ENCODE measurements at places on chromosomes 11 and 22.

DNA sequence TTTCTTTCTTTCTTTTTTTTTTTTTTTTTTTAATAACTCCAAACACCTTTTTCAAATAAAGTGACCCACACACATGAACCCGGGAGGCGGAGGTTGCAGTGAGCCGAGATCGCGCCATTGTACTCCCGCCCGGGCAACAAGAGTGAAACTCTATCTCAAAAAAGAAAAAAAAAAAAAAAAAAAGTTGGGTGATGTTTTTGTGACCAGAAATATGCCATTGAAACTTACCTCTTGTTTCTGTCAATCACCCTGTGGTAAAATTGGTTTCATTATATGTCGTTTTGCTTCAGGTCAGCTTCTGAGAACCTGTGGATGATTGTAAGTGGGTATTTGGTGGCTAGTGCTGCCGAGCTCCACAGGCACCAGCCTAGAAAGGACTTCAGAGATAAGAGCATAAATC lies 238.8 kb downstream of the TBC1D22A start:
- peak; percentile 21 for DNase-seq

GRCh38 chr11:9639099-9639498 lies 24.8 kb upstream of the SWAP70 start:
- DNase-seq, result no peak

GRCh38 chr11:46290598-46291309 lies 13.3 kb downstream of the CREB3L1 start:
- DNase-seq, result no peak

GRCh38 chr11:71120471-71120896 lies 131.9 kb downstream of the SHANK2 start:
- DNase-seq, result no peak

- no peak for DNase-seq
These were observed 83.3 kb downstream of the BARX2 start for GRCh38 chr11:129458756-129459535.

- no peak for DNase-seq
These were observed 18.5 kb downstream of the FBLN1 start for GRCh38 chr22:45521178-45521577.

- peak; percentile 57 for DNase-seq
These were observed 34.1 kb downstream of the LIF start for GRCh38 chr22:30212363-30212995.

- DNase-seq, result no peak
These were observed at the start of gene F2 for GRCh38 chr11:46719048-46719542. TSS of gene F2 (plus strand) at chr11:46719213. CDS start at chr11:46719236, 23 bp downstream.

- DNase-seq, result no peak
These were observed 511.1 kb downstream of the TMEM135 start for GRCh38 chr11:87548797-87549196.

GRCh38 chr22:39379756-39380730 lies 19.5 kb upstream of the TAB1 start:
- no peak for DNase-seq

DNA sequence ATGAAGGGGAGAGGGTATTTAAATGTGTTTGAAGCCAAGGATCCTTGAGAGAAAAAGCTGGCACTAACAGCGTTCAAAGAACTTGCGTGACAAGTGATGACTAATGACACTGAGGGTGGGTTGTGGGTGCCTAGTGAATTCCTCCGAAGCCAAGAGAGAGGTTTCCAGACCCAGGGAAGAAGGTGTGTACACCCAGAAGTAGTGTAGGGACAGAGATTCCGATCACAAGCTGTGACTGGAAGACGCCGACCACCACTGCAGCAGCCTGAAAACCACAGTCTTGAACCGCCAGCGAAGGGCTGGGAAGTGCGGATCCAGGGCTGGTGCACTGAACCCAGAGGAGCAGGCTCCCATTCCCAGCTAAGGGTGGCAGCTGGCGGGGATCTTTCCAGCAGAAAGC lies 9.5 kb downstream of the PPARA start:
- DNase-seq, result no peak

GRCh38 chr11:44916801-44917385 lies 33.8 kb downstream of the TP53I11 start:
- DNase-seq, result no peak

- DNase-seq, result no peak
These were observed 319.2 kb upstream of the API5 start for GRCh38 chr11:42992594-42992993.

- DNase-seq, result peak; percentile 88
These were observed at the start of gene FERMT3 for GRCh38 chr11:64206457-64207255. TSS of gene FERMT3 (plus strand) at chr11:64206721. CDS start at chr11:64207365, 644 bp downstream.

- no peak for DNase-seq
These were observed 481.4 kb downstream of the ETS1 start for GRCh38 chr11:128105950-128106349.

- no peak for DNase-seq
These were observed 88.1 kb downstream of the TP53I11 start for GRCh38 chr11:44862558-44863101.

DNA sequence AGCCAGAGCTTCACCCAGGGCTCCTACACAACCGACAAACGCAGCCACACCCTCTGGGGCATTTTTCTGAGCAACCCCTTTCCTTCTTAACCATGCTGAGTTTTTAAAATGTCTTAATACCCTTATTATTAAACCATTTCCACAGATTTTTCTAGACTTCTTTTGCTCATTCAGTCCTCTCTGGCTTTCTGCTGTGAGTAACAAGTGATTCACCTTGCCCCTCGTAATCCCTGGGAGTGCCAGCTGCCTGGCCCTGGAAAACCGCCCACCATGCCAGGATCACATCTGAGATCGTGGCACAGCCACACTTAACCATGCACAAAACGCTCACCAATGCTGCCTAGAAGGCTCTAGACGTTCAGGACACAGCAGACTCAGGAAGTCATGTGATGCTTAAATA lies 25.4 kb downstream of the YPEL1 start:
- no peak for DNase-seq

DNA sequence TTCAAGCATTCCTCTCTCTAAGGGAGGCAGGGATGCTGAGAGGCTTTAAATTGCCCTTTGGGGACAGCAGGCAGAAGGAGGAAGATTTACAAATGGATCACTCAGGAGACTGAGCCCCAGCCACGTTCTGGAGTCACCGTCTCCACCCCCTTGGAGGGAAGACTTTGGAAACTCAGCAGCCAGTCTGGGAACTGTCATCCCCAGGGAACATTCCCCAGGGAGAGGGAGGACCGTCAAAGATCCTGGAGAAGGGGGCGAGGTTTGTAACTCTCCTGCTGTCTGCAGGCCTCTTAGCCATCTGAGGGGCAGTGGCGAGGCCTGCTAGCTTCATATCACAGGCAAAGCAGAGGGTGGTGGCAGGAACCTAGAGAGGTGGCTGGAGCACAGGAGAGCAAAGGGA lies 56.1 kb upstream of the SLC22A12 start:
- no peak for DNase-seq

DNA sequence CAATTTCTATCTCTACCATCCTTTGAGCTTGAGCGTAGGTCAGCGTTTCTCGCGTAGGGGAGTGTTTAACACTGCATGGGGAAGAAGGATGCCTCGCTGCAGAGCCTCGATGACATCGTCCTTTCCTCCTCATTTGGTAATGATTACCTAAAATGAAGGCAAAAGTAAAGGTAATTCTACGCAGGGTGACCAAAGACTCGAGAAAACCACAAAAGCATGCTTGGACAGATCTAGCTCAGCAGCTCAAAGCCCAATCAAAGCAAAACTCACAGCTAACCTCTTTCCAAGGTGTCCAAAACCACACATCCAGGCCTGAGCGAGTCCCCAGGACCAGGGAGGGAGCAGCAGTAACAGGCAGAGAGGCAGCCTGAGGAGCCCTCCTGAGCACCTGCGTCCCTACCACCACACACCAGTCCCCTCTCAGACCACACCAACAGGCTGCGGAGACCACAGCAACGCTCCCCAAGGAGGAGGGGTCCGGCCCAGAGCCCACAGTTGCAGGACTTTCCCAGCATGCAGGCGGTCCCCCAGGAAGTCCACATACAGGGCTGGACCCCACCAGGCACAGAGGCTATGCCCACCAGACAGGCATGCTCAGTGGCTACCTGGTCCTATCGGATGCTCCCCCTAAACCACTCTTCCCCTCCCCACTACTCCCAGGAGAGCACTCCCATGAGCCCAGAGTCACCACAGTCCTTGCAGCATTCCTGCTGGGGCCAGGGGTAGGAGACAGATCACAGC lies 3.3 kb downstream of the BRD1 start:
- no peak for DNase-seq

GRCh38 chr22:39959640-39960447 lies at the start of gene TMA7B:
TSS of gene TMA7B (plus strand) at chr22:39960397. CDS start at chr22:39964375, 3,978 bp downstream.
- peak; percentile 58 for DNase-seq

DNA sequence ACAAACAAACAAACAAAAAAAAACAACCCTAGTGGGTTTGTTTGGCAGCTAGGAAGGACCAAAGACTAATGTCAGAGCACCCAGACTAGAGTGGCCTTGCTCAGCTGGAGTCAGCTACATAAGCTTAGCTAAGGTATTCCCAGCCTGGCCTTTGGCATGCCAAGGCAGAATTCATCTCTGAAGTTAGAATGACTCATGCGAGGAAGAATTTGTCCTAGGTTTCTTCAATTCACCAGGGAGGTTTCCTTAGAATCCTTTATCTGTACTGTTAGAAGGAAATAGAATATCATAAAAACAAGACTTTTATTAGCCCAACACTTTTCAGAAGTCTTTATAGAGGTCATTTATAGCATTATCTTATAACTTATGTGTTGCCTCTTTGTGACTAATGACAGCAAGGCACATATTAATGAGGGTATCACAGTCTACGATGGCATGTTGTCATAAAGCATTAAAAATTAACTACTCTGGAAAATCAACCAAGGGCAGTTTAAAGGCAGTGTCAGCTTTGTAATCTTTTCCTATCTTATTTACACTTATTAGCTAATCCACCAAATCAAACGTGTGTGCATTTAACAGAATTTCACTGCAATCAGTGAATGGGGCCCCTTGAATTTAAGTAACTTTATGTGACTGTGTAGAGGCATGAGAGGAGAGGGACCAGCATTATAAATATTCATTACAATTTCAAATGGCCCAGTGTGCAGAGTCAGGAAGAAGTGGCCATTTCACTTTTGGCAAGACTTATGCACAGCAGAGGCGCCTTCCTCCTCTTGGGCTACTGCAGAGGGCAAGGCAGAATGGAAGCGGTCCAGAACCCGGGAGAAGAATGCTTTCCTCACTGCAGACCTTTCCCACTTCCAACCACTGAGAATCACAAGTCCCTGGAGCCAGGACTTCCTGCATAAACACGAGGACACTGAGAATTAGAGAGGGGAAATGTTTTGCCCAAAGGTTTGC lies 36.3 kb downstream of the SLC5A1 start:
- no peak for DNase-seq

- no peak for DNase-seq
These were observed 9.0 kb upstream of the MTMR3 start for GRCh38 chr22:29873943-29874342.

- DNase-seq, result no peak
These were observed 1.1 kb downstream of the TBCEL start for GRCh38 chr11:121024989-121025388.

- no peak for DNase-seq
These were observed 635 bp downstream of the SCARF2 start for GRCh38 chr22:20436768-20437612.

GRCh38 chr11:93166194-93166593 lies 31.6 kb downstream of the SLC36A4 start:
- no peak for DNase-seq

- DNase-seq, result no peak
These were observed 9.0 kb upstream of the KCNJ11 start for GRCh38 chr11:17397311-17398002.
